ENCODE measurements at places on chromosomes 3 and 15. TPM values are rescaled to one million over a fixed set of nuclear protein-coding genes. Genes with fewer than 3 reads are reported as not detected.

DNA sequence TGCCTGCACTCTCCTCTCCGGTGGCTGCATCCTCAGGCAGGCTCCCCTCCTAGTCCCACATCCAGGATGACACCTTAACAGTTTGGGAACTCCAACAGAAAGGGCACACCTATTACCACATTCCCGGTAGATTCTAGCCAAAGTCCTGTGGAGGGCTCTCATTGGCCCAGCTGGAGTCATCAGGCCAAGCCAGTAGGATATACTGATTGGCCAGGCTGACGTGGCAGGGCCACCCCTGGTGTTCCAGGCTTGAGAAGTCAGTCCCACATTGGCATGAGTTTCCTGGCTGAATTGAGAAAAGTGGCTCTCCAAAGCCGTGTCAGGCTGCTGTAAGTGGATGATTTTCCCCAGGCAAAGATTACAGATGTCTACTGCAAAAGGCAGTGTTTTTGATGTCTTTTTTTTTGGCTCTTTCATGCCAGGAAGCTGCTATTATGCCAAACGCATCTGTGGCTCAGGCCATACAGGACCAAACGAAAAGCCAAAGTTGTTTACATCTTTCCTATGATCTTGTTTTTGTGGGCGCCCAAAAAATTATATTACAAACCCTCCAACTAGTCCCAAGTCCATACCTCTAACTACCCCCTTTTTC lies 6.6 kb upstream of the BLM start:
- peaks cover 15% of the 10 kb centered on the region for H3K4me1 ChIP-seq
- no peaks in the 10 kb centered on the region for H3K36me3 ChIP-seq
- H3K4me3 ChIP-seq, result no peak overlapping the region
- DNase-seq, result no peak

- H3K27me3 ChIP-seq, result no peaks in the 10 kb centered on the region
- DNase-seq, result no peak
- peaks cover 26% of the 10 kb centered on the region for H3K4me1 ChIP-seq
Measured at GRCh38 chr15:70200511-70201424, 103.1 kb upstream of the TLE3 start.

DNA sequence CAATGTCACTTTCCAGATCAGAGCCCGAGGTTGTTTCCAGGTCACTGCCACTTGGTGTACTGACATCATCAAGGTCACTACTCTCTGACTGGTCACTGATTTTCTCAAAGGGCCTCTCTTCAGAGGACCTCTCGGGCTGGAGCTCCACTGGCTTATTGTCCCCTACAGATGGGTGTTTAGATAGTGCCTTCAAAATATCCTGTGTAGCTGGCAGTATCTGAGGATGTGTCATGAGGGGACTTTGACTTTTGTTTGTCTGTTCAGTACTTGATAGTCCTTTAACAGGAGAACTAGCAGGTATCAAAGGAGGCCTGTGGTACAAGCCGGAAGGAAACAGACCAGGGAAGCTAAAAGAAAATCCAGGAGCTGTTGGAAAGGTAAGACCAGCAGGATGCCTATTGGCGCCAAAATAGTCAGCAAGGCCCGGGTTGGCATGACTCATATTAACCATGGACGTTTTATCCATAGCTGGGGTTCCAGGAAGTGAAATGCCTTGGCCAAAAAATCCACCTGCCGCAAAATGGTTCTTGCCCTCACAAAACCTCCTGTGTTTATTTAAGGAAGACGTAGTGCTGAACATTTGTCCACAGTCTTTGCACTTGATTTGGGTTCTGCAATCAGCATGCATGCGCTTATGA lies 547.3 kb downstream of the MECOM start:
- DNase-seq, result no peak
- H3K4me1 ChIP-seq, result 0 out of 2 replicates have a peak, but pooled peaks cover 5% of the 10 kb centered on the region
- no peaks in the 10 kb centered on the region for H3K27me3 ChIP-seq
- H3K36me3 ChIP-seq, result peaks cover 3% of the 10 kb centered on the region

DNA sequence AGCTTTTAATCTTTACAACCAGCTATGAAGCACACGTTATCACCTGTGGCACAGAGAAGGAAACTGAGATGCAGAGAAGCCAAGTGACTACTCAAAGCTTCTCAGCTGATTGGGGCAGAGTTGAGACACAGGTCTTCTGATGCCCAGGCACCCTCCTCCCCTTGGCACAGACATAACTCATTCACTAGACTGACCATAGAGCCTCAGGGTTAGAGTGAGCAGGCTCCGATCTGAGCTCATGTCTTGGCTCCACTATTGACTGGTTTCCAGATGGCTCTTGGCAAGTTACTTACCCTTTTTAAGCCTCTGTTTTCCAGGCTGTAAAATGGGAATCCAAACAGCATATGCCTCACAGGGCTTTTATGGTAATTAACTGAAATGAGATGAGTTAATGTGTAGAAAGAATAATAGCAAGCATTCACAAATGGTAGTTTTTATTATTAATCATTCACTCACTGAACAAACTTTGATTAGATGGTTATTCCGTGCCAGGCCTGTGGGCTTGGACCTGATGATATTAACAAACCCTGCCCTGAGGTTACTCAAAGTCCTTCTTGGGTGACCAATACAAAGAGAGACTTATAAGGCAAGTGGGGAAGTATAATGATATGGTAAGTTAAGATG lies 184.3 kb downstream of the ANXA2 start:
- no peaks in the 10 kb centered on the region for H3K36me3 ChIP-seq
- no peak for DNase-seq
- H3K27ac ChIP-seq, result no peak overlapping the region
- H3K27me3 ChIP-seq, result no peaks in the 10 kb centered on the region

PHC3 gene
- 29.8 TPM for total RNA-seq

CDHR4 gene
- total RNA-seq, result not detected
